T-helper 1 cell (primary cell): ENCODE measurements at places on chromosomes 2 and 18.

GRCh38 chr2:105417857-105418436 lies 19.1 kb upstream of the FHL2 start:
- no peak for DNase-seq

GRCh38 chr2:180258041-180258537 lies 251.0 kb upstream of the CWC22 start:
- DNase-seq, result no peak

DNA sequence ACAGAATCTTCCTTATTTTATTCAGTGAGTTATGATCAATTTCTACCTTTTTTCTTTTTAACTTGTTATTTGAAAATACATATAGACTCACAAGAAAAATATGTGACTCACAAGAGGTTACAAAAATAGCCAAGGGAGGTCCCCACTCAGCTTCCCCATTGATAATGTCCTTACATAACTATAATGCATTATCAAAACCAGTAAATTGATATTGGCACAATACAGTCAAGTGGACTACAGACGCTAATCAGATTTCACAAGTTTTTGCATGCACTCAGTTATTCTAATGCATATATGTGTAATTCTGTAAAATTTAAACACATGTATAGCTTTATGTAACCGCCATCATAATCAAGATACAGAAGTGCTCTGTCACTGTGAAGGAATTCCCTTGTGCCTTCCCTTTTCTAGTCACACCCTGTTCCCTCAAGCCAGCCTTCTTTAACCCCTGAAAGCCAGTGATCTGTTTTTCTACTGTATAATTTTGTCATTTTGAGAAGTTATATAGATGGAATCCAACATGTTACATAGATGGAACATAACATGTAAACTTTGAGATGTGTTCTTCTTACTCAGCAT lies 118.4 kb downstream of the ALMS1 start:
- DNase-seq, result no peak

GRCh38 chr2:24618144-24618543 lies 127.1 kb downstream of the NCOA1 start:
- DNase-seq, result no peak

- no peak for DNase-seq
Measured at GRCh38 chr2:34332813-34333212, 733.7 kb upstream of the FAM98A start.

GRCh38 chr2:74186038-74186437 lies 7.4 kb upstream of the MOB1A start:
- DNase-seq, result no peak

DNA sequence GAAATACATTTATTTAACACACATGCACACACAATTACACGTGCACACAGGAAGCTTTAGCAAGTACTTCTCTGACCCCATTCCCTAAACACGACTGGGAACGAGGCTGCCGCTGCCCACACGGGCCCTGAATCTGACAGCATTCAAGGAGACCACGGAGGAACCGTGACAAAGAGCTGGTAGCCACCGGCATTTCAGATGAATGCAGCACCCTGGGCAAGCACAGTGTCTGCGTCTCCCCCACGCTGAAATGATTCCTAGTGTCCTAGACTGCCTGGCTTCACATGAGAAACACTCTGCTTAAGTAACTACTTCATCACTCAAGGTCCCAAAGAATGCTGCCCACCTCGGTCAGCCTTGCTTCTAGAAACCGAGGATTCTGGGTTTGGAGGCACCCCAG lies 95.0 kb downstream of the HDAC4 start:
- DNase-seq, result no peak

- DNase-seq, result no peak
Measured at GRCh38 chr2:233352141-233352842, 2.0 kb upstream of the DGKD start.

GRCh38 chr2:145622285-145622684 lies 1102.4 kb upstream of the ZEB2 start:
- DNase-seq, result no peak

DNA sequence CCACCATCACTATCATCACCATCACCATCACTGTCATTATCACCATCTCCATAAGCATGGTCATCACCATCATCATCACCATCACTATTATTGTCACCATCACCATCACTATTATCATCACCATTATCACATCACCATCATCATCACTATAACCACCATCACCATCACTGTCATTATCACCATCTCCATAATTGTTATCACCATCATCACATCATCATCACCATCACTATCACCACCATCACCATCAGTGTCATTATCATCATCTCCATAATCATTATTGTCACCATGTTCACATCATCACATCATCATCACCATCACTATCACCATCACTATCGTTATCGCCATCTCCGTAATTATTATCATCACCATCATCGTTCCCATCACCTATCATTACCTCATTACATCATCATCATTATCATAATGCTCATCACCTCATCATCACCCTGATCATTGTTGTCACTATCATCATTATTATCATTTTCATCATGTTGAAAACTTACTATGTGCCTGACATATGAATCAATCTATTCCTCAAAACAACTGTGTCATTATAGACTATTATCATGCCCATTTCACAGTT lies 280.3 kb upstream of the HS6ST1 start:
- no peak for DNase-seq

GRCh38 chr2:224973112-224974016 lies 68.9 kb downstream of the DOCK10 start:
- no peak for DNase-seq

DNA sequence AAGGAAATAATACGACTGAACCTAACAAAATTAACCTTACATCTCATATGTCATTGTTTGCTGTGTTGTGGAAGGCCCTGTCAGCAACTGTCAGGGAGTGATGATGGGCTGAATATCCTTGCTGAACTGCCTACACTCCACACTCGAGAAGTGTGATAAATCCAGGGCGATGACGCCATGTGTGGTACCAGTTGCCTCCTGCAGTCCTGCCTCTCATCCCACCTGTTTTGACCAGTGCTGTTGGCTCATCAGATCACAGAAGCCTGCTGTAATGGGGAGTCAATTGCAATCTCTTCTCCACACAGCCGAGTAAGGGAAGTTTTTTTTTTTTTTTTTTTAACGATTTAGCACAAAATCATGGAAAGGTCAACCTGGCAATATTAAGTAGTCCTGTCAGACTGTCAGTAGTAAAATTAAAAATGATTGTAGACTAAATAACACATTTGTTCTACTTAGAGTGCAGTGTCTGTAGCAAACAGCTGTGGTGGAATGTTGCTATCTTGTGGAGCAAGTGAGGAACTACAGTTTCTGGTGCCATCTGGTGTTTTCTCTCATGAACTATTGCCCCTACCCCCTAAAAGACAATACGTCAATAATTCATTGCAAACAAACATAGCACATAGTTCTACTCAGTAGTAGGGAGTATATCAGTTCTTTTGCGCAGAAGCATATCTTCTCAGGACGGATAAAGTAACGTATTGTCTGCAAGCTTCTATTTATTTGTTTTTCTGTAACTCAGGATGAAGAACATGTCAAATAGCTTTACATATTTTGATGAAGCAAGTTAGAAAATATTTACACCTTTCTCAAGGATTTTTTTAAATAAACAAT lies 347.6 kb downstream of the CTNNA2 start:
- no peak for DNase-seq

GRCh38 chr2:231526341-231527090 lies 3.7 kb downstream of the NMUR1 start:
- no peak for DNase-seq

GRCh38 chr2:113248997-113249770 lies 29.5 kb downstream of the PAX8 start:
- DNase-seq, result peak; percentile 76

DNA sequence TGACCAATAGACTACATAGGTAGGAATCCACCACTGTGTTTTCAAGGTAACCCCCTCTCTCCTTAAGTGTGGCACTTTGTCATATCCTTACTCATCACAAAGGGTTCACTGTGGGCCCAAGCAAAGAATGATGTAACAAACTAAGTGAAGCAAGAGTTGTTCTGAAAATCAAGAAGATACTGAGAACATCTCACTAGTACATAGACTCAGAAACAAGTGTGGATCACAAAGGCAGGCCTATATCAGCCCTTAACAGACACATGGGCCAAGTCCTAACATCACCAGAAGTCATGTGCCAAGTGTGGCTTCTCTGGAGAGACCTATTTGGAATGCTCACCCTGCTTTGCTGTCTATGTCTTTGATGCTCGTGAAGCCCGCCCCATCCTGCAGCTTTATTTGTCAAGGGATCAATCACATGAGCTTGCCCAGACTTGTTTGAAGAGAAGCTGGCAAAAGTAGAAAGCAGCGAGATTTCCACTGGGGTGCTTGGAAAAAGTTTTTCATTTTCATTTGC lies 131.2 kb upstream of the TTC39C start:
- DNase-seq, result no peak

- no peak for DNase-seq
Measured at GRCh38 chr18:24027156-24027827, 12.7 kb downstream of the TTC39C start.

GRCh38 chr2:6828299-6828584 lies 37.5 kb downstream of the CMPK2 start:
- DNase-seq, result no peak

DNA sequence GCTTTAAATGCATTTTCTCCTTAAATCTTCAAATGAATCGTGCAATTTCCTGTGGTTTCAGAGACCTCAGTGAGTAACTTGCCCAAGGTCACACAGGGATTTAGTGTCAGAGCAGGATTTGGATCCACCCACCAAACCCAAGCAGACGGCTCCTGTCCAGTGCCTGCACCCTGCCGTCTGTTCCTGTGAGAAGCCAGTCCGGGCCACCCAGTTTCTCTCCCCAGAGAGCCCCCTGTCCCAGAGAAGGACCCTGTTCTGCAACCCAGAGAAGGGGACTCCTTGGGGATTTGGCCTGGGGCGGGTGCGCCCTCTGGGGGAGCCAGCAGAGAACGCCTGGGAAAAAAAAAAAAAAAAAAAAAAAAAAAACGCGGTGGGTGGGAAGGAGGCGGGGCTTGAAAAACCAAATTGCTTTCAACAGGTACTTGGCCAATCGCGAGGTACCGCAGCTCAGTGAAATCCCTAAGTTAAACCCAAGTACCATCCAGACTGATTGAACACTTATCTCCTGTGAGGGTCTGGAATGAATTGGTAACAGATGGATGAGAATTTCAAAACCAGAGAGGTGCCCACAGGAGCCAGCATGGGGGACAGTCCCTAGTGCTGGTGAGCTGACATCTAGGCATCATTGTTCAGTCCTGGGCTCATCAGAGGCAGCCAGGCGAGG lies 30.9 kb upstream of the REEP1 start:
- DNase-seq, result peak; percentile 25

DNA sequence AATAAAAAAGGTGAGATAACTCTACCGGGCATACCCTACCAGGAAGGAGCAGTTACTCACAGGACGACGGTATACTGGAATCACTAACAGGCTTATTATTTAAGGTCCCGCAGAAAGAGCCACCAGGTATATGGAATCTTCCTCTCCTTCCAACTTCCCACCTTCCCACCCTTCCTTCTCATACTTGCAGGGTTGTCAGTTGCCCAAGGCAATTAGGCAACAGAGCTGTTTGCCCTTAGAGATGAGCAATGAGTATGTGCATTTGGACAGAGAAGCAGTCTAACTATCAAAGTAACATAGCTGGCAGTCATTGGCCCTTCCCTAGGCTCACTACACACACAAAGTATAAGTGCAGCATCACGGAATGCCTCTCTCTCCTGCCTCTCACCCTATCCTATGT lies 32.1 kb upstream of the EVA1A start:
- DNase-seq, result no peak

GRCh38 chr2:41267929-41268659 lies 779.7 kb upstream of the PKDCC start:
- DNase-seq, result no peak

DNA sequence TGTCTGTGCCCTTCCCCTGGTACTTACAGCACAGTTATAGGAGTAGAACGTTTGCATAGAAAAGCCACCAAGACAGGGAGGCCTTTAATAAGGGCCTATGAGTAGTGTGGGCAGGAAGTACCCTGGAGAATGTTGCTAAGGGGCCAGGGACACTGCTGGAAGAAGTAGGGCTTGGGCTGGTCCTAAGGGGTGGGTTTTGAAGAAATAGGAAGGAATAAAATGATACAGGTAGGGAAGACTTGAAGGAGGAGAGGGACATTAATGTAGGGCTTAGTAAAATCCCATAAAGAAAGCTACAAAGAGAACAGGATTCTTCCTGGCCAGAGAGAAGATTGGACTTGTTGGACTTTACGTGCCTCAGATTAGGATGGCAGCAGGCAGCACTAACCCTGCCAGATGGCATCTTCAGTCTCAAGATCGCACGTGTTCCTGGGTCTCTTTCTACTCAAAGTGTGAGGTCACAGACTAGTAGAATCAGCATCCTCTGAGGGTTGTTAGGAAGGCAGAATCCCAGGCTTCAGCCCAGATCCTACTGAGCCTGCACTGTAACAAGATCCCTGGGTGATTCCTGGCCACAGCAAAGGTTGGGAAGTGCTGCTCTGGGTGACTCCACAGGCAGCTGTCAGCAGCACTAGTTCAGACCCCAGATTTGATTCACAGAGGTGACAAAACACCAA lies 39.2 kb downstream of the EPAS1 start:
- DNase-seq, result no peak

DNA sequence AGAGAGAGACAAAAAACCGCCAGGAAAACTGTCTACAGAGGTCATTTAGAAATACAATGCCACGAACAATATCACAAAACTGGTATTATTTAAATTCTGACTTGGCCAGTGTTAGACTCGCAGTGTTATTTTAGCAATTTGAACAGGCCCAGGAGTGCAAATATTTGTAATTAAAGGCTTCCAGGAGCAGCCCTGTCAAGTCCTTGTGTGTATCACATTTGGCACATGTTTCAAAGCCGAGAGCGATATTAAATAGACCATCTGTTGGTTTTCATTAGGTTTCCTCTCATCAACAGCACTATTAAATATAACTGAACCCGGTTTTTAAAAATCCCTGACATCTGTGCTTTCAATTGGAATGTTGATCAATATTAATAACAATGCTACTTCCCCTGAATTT lies 656.9 kb downstream of the TSN start:
- DNase-seq, result no peak

GRCh38 chr18:6994056-6994770 lies 123.4 kb downstream of the LAMA1 start:
- no peak for DNase-seq

DNA sequence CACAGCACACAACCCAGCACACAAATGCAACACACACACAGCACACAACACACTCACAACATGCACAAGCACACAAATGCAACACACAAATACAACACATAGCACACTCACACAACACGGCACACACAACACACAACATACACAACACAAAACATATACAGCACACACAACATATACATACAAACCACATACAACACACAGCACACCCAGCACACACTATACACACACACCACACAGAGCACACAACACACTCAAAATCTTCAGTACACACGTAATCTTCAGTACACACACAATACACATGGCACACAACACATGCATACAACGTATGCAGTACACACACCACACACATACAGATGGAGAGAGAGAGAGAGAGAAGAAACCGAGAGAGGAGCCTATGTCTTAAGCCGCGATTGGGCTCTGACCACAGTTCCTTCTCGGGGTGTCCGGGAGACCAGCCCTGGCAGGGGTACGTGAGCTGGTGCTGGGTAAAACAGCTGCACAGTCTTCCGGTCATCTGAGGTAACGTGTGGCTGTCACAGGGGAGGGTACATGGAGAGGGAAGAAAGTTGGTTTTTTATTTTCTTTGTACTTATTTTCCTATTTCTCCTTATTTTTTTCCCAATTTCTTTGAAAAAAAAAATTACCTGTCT lies 25.1 kb downstream of the POU3F3 start:
- DNase-seq, result no peak
